Fibroblast of skin of left biceps (primary cell): ENCODE measurements at places on chromosomes 2 and 18.

GRCh38 chr18:65761636-65762295 is 11.0 kb downstream of the CDH7 start:
- DNase-seq = no peak

- no peak for DNase-seq
Observed at GRCh38 chr18:62368100-62368499, 43.0 kb downstream of the TNFRSF11A start.

GRCh38 chr2:106864051-106864450 is 21.9 kb downstream of the ST6GAL2 start:
- no peak for DNase-seq

GRCh38 chr2:239523954-239524330 is 123.1 kb upstream of the HDAC4 start:
- no peak for DNase-seq

DNA sequence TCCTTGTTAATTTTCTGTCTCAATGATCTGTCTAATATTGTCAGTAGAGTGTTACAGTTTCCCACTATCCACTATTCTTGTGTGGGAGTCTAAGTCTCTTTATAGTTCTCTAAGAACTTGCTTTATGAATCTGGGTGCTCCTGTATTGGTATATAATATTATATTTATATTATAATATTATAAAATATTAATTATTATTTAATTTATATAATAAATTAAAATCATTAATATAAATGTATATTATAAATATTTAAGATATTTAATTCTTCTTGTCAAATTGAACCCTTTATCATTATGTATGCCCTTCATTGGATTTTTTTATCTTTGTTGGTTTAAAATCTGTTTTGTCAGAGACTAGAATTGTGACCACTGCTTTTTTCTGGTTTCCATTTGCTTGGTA is 1950.2 kb upstream of the LRRTM1 start:
- no peak for DNase-seq

GRCh38 chr2:60221098-60221497 is 332.4 kb downstream of the BCL11A start:
- DNase-seq = no peak

DNA sequence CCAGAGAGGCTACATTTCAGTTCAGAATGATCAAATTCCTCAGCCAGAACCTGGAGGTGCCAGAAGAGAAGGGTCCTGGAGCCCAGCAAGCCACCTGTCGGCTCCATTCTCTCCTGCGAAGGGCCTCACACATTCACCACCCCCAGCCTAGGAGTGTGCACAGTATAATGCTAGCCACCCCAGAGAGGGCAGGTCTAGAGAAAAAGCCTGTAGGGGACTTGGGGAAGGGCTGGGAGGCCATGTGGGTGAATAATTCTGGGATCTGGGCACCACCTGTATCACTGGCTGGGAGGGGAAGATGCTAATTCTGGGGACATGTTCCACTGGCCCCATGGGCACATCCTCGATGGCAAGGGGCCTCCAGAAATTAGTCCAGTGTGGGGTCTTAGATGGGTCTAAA is 127.6 kb upstream of the HNMT start:
- DNase-seq = no peak

GRCh38 chr2:60963190-60963589 is 54.3 kb upstream of the PEX13 start:
- DNase-seq = no peak

DNA sequence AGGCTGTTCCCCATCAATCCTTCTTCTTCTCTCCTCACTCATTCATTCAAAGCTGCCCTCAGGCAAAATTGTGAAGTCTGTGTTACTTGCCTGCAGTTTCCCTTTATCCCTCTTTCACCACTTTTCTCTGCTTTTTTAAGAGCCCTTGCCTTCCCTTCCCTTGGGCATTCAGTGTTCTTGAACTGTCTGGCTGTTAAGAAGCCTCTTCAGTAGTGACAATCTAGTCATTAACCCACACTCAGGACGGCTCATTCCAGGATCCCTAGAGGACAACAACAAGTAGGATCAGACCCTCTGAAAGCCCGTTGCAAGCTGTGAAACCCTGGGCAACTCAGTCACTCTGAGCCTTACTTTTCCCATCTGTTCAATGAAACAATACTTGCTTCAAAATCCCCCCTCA is 615.7 kb downstream of the EPHA4 start:
- no peak for DNase-seq

GRCh38 chr18:25423267-25423666 is 71.3 kb upstream of the ZNF521 start:
- no peak for DNase-seq

DNA sequence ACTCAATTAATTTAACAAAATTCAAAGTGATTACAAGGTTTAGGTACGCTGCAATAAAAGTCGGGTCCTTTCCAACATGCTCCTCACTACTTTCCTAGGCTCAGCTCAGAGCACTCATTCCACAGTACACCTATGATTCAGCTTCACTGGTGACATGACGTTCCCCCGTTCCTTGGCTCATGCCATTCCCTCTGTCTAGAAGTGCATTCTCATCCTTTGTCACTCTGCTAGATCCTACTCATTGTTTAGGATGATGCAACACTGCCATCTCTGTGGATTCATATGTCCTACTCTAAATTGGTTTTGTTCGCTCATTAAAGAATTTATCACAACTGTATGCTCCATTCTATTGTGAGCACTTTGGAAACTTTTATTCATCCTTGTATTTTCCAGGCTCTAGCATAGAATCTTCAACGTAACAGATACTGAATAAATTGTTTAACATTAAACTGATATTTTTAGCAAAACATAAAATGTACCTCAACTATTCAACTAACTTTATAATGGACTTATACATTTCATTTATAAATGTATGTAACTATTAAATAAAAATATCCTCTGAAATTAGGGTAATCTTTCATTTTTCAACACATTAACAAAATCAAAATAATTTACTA is 78.6 kb downstream of the FAM228A start:
- no peak for DNase-seq

DNA sequence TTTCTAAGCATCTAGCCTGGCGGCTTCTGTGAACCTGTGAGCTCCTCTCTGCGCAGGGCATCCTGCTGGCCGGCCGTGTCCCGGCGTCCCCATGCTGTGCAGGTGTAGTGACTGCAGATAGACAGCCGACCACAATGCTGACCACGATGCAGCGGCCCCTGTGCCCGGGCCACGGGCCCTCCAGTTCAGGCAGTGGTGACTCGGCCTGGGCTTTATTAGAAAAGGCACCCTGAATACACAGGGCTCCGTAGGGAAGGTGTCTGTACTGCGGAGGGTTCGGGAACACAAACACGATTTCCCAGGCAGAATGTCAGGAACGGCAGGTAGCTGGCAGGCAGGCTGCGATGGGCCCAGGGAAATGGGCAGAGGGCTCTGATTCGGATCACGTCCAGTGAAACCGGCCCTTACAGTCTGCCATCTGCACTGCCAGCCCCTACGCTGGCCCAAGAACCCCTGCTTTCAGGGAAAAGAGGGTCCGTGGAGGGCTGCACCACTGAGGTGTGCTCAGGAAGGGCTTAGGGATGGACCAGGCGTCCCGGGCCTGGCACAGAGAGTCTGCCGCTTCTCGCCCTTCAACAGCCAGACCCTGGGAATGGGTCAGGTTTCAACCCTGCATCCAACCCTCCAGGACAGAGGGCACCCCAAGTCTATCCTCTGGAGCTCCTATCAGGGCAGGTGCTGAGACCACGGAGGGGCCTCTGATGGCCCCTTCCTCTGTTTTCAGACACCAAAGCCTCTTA is 196.5 kb downstream of the HDAC4 start:
- no peak for DNase-seq

GRCh38 chr2:156590085-156590739 is 154.0 kb downstream of the GPD2 start:
- DNase-seq = no peak

DNA sequence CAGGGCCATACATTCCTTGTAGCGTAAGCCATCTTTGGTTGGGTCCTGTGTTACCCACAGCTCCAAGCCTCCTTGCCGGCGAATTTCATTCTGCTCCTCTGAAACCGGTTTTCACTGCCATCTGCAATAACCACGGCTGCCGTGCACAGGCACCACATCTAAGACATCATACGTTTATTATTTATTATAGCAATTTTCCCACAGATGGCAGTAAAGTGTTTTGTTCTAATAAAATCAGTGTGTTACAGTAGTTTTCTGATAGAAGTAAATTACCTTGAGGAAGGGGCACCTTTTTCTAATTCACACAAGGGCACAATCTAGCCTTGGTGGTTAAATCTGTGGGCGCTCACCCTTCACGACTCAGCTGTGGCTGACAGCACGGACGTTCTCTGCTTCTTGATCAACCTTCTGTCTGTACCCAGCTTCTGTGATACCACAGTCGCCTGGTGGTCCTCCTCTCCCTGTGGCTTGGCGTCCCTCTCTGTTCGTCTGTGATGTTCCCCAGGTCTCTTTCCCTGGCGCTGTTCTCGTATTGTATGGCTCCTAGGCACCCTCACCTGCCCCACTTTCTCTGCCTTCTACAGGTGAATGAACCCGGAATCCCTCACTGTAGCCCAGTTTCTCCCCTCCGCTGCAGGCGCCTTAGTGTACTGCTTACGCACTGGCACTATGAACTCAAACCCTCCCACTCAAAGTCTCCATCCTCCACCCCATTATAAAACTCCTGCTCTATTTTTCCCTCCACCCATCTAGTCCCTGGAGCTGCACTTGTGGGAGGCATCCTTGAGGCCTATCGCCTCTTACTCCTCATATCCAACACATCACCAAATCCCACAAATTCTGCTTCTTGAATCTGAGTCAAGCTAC is 236.8 kb downstream of the DYSF start:
- no peak for DNase-seq

DNA sequence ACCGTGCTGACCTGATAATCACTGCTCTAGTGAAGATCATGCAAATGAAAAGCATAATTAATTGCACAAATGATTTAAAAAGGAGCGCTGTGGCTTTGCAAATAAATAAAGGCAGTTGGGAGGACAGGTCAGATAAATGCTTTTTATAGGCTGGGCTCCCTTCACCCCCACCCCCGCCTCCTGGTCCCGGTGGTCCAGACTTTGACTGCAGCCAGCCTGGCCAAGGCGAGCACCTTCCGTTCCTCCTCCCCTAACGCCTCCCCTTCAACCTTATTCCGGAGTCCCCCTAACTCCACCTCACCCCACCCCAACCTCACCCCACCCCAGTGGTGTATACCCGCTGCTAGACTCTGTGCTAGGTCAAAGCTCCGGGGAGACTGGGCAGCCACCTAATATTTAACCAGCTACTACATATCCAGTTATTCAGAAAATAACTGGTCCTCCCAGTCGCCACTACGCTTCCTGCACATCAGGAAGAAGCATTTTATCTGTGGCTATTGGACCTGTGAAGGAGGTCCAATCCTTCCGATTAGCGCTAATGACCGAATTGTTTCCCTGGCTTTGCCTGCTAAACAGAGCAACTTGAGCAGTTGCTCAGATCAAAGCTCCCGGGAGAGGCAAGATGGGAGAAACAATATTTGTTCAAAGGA is 3.7 kb upstream of the SP9 start:
- DNase-seq = no peak

DNA sequence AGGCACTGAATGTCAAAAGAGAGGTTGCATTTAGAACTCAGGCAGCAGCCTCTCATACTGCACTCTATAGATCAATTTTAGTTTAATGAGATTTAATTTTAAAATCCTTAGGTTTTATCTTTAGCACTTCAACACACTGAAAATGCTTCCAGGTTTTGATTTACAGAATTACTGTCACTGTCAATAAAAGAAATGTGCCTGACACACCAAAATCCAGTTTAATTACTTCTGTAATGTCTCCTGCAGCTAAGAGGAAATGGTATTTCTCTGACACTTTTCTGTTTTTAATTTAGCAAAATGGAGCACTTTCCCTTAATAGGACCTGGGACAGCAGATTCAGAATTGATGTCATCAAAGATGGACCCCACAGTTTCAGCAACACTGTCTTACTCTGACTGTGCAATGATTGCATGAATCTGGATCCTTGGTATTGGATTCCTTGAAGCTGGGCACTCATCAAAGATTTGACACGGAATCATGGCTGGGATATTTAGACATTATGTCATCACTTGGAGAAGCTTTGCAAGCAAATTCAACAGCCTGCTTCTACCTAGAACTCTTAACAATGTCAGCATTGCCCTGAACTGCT is 576.5 kb downstream of the NRXN1 start:
- no peak for DNase-seq

DNA sequence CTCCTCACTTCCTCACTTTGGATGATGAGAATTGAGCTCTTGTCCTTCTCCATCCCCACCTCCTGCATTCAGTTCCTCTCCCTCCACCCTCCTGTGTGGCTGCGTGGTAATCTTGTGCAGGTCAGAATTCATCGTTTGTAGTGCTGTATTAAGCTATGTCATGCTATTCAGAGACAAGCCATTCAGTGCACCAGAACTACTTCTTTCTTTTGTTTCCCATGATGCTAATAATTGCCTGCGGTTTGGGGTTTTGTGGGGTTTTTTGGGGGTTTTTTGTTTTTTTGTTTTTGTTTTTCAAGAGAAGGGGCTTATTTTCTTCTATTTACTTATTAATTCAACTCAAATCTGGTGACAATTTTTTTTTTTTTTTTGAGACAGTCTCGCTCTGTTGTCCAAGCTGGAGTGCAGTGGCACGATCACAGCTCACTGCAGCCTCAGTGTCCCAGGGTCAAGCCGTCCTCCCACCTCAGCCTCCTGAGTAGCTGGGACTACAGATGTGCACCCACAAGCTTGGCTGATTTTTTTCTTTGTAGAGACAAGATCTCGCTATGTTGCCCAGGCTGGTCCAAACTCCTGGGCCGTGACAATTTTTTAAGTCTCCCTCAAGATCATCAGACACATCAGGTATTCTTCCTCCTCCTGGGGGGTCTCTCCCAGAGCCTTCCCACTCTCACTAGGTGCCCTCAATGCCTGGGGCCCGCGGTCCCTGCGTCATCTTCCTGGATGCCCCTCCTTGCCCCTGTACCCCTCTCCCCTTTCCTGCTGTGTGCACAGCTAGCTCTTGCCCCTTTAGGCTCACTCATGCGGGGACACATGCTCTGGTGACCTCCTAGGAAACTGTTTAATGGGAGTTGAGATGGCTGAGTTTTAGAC is 37.8 kb downstream of the MAL start:
- no peak for DNase-seq

DNA sequence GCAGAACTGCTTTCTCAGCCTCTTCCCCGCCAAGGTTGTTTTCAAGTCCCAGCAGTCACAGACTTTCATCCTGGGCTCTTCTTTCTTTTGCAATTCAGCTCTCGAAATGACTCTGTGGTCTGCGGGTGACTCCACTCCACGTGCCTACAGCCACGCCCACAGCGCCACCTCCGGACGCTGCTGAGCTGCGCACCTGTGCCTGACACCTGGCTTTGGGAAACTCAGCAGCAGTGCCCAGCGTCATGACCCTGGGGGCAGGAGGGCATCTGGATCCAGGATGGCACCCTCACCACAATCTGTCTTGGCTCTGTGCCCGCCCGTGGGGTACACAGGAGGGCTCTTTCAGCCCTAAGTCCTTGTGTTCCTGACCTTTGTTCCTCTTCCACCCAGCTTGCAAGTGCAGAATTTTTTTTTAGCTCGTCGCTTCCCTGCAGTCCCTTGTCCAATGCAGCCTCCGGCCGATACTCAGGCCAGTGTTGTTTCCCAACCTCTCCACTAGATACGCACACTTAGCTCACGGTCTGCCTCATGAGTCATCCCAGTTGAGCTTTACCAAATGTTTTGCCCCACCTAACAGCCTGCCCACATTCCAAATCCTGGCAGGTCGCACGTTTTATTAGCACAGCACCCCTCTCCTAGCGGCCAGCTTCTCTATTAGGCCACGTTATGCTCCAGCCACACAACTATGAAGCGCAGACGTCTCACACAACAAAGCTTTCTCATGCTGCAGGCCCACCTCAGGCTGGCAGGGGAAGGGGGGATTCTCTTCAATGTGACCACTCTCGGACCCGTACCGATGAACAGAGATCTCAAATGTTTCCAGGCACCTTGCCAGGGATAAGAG is 6.5 kb upstream of the CAPN10 start:
- DNase-seq = no peak
